ENCODE measurements at places on chromosomes 3 and 15.

- DNase-seq, result no peak
These were observed 128.3 kb upstream of the BFSP2 start for GRCh38 chr3:133271539-133271938.

GRCh38 chr3:16885593-16886302 is 993 bp downstream of the PLCL2 start:
- no peak for DNase-seq

DNA sequence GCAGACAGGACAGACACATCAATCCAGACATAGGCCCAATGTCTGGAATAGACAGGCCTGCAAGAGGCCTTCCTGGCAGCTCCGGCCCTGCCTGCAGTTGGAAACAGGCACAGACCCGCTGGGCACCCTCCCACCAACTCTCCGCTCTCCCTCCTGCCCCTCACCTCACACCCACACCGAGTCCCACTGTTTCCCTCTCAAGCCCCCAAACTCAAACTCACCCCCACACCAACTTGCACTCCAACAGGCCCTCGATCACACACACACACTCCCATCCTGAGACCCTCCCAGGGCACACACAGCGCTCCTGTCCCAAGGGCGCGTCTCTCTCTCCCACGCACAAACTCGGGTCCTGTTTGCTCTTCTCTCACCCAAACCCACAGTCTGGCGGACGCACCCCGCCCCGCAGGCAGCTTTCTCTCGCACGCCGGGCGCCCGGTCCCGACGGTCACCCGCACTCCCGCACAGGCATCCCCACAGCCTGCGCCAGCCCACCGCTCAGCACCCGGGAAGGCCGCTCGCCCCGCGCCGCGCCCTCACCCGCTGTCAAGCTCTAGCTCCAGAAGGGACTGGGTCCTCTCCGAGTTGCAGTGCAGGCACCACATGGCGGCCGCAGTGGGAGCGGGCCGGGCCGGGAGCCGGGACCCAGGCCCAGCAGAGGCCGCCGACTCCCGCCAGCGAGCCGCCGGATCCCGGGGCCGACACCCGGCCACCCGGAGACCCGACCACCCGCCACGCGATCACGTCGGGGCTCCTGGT is 106.2 kb downstream of the IQSEC1 start:
- no peak for DNase-seq

- peak; percentile 59 for DNase-seq
These were observed 2.2 kb upstream of the CCR5 start for GRCh38 chr3:46368569-46368968.

GRCh38 chr3:20023623-20024405 is 11.8 kb upstream of the PP2D1 start:
- DNase-seq, result no peak

DNA sequence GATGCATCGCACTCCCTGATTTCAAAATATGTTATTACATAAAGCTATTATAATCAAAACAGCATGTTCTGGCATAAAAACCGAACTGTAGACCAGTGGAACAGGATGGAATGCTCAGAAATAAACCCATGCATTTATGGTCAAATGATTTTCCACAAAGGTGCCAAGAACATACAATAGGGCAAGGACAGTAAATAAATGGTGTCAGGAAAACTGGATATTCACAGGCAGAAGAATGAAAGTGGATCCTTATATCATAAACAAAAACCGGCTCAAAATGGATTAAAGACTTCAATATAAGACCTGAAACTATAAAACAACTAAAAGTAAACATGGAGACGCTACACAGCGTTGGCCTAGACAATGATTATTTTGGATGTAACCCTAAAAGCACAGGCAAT is 22.6 kb downstream of the USP50 start:
- DNase-seq, result no peak

DNA sequence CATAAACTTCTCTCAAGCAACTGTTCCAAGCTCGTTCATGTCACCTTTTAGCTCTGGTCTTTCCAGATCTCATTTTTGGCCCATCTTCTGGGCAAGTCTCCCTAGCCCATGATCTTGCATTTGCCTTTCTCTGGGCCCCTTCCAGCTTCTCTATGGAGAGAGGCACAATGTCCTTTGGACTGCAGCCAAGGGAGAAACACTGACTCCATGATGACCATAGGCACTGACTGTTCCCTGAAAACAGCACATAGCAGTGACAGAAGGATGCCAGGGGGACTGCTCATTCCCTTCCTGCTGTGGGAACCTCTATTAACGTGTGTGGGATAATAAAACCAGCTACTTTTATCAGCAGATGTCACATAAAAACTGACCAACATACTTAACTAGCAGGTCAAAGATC is 60.3 kb downstream of the STRIT1 start:
- no peak for DNase-seq

GRCh38 chr3:154060238-154061000 is 60.8 kb upstream of the ARHGEF26 start:
- no peak for DNase-seq

DNA sequence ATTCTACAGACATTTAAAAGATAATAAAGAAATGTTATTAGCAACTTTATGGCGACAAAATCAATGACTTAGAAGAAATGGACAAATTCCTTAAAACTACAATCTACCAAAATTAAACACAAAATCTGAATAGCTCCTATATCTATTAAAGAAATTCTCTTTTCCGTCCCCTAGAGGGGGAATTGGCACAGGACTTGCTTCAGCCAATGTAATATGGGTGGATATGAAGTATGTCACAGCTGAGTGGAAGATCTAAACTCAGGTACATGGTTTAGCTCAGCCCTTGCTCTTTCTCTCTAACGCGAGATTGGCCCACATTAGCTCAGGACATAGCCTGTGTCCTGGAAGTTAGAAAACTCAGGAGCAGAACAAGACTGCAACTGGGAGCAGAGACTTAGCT is 79.3 kb downstream of the DNAH12 start:
- no peak for DNase-seq

DNA sequence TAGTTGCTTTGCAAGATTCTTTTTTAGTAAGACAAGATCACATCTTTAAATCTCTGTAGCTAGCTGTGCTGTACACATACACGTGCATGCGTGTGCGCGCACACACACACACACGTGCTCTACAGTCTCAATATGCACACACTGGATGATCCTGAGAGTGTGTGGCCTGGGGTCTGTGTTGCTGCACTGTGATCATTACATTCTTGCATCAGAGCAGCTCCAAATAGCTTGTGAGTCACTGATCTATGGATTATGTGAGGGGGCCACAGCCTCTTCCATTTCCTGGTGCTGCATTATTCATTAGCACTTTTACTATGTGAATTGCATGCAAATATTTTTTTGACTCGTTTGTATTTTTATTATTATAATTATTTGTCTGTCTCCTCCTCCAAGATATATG is 34.6 kb downstream of the MCTP2 start:
- DNase-seq, result no peak

DNA sequence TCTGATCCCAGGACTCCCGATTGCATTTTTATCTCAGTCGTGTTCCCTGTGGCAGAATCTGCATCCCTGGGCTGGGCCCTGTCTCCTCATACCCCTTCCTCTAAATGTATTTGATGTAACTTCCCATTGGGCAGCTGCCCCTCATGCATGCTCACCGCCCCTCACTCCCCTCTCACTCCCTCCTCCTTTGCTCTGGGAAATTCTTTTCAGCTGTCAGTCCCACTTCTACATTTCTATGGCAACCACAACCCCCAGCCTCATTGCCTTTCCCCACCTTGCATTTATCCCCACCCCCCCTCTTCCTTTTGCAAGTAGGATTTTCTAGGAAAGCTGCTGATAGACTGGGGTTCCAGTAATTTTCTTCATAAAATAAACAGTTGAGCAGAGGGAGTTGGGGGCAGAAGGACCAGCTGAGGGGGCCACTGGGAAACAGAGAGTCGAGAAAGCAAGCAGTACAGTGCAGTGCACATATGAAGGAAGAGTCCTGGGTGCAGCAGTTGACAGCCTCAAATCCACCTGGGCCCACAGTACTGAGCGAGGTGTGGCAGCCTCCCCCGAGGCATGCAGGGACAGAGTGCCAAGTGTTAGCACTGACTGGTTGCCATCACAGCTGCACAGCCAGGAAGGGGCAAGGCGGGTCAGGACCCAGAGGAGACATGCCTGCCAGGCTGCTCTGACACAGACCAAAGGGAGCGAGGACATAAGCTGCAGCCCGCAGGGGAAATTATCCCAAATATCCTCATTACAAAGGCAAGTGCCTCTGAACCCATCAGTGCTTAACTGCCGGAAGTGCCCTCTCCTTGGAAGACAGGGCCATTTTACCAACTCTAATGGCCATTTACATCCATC is 476.3 kb downstream of the EPHB1 start:
- DNase-seq, result no peak

DNA sequence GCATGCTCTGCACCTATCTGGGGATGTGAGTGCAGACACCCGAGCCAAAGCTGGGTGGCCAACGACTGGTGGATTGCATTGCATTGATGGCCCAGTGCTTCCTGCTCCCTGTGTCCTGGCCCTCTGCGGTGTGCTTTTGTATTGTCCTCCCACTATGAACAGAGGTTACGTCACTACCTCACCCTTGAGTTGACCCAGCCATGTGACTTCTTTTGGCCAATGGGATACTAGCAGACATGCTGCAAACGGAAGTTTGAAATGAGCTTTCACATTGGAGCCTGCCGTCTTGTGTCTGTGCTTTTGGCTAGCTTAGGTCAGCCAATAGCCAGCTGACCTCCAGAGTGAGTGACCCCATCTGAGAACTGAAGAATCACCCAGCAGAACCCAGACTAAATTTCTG is 15.3 kb upstream of the TBC1D21 start:
- no peak for DNase-seq

DNA sequence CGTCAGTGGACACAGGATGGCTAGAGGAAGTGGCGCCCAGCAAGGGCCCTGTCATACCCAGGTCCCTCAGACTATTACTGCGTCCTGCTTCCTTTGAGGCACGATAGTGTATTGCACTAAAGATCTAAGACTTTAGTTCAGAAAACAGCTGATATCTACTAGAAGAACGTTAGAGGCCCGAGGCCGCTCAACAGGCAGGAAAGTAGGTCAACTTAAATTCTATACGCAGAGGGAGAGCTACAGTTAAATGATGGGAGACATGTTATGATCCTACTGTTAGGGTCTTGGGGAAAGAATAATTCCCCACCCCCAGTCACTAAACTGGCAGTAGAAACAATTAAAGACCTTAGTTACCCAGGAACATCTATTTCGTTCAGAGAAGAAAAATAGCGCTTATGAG is 317.8 kb downstream of the CHST2 start:
- no peak for DNase-seq

DNA sequence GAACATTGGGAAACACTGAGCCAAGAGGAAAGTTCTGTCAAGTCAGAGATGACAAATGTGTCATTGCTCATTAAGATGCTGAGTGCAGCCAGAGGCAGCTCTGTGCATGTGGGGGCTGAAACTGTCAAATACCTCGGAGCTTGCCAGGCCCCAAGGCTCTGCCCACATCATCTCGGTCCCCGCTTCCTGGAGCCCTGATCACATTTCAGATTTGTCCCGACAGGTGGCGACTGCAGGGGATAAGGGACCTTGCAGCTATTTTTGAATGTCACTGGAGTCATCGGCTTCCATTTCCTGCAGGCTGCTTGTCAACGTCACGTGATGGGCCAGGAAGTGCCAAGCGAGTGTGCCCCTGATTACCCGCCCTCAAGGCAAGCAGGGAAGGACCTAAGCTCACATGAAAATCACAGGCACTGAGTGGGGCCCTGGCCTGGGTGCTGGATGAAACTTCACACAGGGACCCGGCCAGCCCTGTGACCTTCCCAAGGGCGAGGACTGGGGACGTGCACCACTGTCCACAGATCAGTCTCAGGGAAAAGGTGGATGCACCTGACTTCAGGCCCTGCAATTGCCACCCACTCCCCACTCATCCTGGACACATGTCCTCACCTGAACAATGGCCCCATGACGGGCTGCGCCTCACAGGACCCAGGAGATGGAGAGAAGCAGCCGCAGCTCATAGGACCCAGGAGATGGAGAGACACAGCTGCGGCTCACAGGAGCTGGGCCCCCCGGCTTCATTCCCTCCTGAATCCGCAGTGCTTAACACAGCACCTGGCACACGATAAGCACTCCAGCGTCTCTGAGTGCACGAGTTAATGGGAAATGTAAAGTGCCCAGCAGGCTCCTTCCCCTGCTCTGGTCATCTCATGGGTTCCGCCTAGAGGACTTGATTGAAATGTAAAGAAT is 73.4 kb downstream of the NUP210 start:
- DNase-seq, result peak; percentile 79

DNA sequence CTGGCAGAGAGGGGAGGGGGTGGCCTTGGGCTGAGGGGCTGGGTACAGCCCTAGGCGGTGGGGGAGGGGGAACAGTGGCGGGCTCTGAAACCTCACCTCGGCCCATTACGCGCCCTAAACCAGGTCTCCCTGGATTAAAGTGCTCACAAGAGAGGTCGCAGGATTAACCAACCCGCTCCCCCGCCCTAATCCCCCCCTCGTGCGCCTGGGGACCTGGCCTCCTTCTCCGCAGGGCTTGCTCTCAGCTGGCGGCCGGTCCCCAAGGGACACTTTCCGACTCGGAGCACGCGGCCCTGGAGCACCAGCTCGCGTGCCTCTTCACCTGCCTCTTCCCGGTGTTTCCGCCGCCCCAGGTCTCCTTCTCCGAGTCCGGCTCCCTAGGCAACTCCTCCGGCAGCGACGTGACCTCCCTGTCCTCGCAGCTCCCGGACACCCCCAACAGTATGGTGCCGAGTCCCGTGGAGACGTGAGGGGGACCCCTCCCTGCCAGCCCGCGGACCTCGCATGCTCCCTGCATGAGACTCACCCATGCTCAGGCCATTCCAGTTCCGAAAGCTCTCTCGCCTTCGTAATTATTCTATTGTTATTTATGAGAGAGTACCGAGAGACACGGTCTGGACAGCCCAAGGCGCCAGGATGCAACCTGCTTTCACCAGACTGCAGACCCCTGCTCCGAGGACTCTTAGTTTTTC is 4.9 kb downstream of the ISL2 start:
- DNase-seq, result no peak

DNA sequence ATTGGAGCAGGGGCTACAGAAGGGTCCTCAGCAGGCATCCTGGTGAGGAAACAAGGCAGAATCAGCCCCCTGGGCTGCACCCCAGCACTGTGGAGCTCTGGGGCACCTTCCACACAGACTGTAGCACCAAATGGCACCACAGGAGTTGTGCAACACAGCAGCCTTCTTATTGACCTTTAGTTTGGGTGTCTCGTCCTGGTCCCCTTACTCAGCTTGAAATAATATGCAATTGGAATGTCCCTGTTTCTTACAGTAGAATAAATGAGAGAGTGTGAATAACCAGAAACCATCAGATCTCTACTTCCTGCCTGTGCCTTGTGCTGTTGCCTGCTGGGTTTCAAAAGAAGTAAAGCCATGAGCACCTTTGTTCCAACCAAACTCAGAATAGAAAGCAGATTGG is 44.5 kb downstream of the RPLP1 start:
- no peak for DNase-seq

- no peak for DNase-seq
These were observed 72.1 kb upstream of the MAGI1 start for GRCh38 chr3:66110840-66111239.

DNA sequence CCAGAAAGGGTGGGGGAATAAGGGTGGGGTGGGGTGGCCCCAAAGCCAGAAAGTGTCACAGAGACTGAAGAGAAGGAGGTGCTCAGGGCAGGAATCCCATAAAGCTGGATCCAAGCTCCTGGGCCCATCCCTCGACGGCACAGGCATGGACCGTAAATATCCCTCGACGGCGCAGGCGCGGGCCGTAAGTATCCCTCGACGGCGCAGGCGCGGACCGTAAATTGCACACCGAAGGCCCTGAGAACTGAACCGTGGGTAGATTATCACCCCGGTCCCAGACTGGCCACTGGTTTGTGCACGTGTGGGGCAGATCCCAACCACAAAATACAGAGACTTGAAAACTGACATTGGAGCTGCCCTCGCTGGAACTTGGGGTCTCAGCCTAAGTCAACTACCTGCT is 41.3 kb upstream of the MUC4 start:
- no peak for DNase-seq

GRCh38 chr3:159169828-159170227 is 368.0 kb downstream of the MFSD1 start:
- no peak for DNase-seq

All from stimulated activated CD4-positive, alpha-beta T cell treated with anti-CD3 and anti-CD28 coated beads, Interleukin-1b, Interleukin-23, amount 100 ng/mL, for 48 hours (primary cell).